ENCODE measurements at places on chromosomes 16 and 17.

- DNase-seq: no peak
Measured at GRCh38 chr17:62591333-62591732, 36.1 kb upstream of the MRC2 start.

DNA sequence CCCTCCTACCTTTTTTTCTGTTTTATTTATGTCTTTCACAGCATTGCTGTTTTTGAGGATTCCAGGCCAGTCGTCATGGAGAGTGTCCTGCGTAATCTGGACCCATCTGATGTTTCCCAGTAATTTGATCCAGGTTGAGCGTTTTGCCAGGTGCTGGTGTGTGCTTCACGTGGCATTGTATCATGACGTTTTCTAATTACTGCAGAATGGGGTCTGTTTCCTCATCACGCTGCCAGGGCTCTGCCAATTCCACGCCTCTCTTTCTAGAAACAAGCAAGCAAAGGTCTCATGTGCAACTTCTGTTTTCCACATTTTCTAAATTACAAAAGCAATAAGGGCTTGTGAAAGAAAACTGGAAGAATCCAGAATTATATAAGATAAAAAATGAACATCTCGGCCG, 28.3 kb upstream of the BHLHA9 start:
- DNase-seq: no peak

DNA sequence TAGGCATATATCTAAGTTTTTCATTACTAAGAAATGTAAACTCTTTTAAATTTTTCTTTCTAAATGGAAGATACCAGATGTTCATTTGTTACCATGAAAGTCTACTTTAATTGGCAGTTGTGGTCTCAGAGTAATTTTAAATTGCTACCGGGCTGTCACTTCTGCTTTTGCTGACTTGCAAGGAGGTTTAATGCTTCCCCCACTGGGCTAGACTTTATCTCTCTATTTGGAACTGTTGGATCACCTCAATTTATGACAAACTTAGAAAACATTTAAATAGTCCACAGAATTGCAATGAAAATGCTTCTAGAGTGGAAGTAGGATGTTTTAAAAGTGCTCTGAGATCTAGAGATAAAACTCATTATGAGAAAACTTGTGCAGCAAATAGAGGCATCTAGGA, 479.8 kb upstream of the GOT2 start:
- no peak for DNase-seq

DNA sequence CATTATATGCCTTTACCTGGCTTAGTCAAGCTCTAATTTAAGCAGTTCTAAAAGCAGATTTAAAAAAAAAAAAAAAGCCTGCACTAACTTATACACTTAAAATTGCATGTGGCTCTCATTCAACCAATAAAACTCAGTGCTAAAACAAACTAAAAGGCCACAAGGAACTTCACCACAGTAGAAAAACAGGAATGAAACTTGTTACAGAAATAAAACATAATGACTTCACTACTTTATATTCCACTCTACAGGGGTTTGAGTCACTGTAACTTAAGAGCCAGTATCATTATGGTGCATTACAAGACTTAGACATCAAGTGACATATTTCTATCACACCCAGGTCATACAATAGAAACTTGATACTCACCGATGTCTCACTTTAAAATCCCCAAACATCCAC, 11.1 kb downstream of the CA10 start:
- DNase-seq: no peak

GRCh38 chr16:79740252-79740651, 139.7 kb upstream of the MAF start:
- no peak for DNase-seq

GRCh38 chr17:7515911-7516610, 31.9 kb downstream of the POLR2A start:
- DNase-seq: no peak

DNA sequence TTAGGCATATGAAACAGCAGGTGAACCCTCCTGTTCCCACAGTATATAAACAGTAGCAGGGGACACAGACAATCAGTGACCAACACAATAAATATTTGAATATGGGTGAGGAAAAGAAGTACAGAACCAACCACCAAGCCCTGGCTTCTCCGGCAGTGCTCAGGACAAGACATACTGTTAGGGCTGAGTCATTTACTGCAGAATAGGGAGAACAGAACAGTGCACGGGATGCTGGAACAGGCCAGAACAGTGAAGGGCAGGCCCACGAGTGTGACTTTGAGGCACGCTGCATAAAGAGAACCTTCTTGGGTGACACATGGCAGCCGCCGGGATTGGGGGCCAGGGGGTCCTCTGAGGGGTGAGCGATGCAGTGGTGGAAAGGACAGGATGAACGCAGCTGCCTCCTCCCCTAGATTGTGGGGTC, 160.4 kb downstream of the CMIP start:
- DNase-seq: no peak

GRCh38 chr17:4433515-4434031, at the start of gene SPNS3:
SPNS3 (plus strand) TSS chr17:4433940; CDS start chr17:4433968, 28 bp downstream.
- no peak for DNase-seq

DNA sequence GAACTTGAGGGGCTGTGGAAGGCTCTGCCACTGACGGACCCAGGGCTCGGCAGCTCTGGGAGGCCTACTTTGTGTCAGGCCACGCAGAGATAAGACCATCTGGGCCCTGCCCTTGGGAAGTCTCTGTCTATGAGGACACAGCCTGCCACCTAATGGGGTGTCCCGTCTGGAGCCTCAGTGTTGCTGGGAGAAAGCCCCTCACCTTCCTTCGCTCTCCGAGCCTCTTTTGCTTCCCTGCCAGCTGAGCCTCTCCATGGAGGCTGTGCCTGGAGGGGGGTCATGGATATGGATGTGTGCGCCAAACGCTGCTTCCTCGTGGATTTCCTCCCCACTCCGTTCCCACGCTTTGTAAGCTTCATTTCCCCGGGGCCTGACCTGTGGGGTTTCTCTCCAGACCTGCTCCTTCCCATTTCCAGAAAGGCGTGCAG, 228.8 kb downstream of the SEC14L1 start:
- DNase-seq: no peak

GRCh38 chr16:70476272-70477020, 22.1 kb downstream of the FCSK start:
- DNase-seq: peak; percentile 32

- DNase-seq: no peak
Measured at GRCh38 chr16:8675183-8676159, 1.1 kb downstream of the ABAT start.

DNA sequence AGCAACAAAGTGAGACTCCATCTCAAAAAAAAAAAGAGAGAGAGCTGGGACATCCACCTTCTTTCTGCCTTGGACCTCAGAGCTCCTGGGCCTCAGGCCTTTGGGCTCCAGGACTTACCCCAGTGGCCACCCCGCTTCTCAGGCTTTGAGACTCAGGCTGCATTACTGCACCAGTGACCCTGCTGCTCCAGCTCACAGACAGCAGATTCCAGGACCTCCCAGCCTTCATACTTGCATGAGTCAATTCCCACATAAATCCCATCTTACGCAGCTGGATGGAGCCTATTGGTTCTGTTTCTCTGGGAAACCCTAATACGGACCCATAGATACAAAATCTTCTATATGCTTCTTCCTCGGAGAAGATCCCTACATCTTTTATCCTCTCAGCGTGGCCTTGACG, 2.1 kb upstream of the CEP295NL start:
- no peak for DNase-seq

- DNase-seq: no peak
Measured at GRCh38 chr17:16419929-16420271, 4.5 kb downstream of the TRPV2 start.

GRCh38 chr17:44587339-44587738, 30.1 kb downstream of the FZD2 start:
- peak; percentile 60 for DNase-seq

DNA sequence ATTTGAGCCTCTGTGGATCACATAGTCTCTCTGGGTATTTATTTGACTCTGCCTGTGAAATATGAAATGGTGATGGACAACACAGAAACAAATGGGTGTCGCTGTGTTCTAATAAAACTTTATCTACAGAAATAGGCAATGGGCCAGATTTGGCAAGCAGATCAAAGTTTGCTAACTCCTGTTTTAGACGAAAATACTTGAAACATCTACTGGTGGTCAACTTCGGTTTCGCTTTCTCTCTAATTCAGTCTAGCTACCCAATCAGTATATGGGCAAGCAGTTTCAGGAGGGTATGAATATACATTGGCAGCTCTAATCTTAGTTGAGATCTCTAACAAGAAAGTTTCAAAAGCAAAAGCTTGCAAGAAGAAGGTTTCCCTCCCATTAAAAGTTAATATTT, 60.1 kb upstream of the DYNLRB2 start:
- no peak for DNase-seq

- DNase-seq: no peak
Measured at GRCh38 chr16:65679785-65680184, 557.9 kb upstream of the CDH11 start.

- DNase-seq: no peak
Measured at GRCh38 chr17:48016112-48016511, 21.5 kb downstream of the COPZ2 start.

DNA sequence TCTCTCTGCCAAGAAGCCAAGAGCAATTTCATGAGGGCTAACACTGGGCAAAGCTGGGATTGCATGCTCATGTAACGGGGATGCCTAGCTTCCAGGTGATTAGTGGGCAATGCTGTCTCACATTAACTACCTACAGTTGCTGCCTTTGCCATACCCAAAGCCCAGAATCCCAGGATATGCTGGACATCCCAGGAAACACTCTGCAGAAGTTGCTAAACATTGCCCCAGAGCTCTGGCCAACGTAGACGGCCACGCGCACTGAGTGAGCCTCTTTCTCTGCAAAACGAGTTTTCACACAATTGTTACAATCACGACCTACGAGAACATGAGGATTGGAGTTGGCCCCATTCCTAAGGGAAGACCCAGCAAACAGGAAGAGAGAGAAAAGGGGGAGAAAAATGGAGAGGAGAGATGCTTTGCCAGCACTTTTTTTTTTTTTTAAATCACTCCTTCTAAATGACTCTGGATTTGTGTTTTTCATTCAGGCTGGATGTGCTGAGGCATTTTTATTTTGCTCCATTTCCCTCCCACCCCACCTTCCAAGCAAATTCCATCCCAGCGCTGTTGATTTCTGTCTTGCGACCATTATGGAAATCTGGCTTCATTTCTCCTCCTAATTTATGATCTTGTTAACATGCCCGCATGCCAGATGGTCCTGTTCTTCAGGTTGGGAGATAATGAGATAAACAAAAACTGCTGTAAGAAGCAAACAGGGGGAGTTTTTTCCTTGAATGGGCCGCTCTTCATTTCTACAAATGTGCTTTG, 112.8 kb upstream of the DNAH9 start:
- DNase-seq: no peak

DNA sequence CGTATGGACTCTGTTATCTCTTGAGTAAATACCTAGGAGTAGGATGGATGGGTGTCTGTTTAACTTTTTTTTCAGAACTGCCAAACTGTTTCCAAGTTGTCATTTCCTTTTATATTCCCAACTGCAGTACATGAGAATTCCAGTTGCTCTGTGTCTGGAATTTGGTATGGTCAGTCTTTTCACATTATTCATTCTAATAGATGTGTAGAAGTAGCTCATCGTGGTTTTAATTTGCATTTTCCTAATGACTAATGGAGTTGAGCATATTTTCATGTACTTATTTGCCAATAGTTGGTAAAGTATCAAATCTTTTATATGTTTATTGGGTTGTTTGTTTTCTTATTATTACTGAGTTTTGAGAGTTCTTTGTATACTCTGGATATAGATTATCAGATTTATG, 27.0 kb downstream of the MRTFB start:
- DNase-seq: no peak

- no peak for DNase-seq
Measured at GRCh38 chr17:8362651-8363332, 13.7 kb downstream of the KRABD2 start.

- no peak for DNase-seq
Measured at GRCh38 chr16:88131256-88131655, 180.0 kb downstream of the BANP start.

- no peak for DNase-seq
Measured at GRCh38 chr17:12851901-12852435, 62.7 kb downstream of the ARHGAP44 start.

DNA sequence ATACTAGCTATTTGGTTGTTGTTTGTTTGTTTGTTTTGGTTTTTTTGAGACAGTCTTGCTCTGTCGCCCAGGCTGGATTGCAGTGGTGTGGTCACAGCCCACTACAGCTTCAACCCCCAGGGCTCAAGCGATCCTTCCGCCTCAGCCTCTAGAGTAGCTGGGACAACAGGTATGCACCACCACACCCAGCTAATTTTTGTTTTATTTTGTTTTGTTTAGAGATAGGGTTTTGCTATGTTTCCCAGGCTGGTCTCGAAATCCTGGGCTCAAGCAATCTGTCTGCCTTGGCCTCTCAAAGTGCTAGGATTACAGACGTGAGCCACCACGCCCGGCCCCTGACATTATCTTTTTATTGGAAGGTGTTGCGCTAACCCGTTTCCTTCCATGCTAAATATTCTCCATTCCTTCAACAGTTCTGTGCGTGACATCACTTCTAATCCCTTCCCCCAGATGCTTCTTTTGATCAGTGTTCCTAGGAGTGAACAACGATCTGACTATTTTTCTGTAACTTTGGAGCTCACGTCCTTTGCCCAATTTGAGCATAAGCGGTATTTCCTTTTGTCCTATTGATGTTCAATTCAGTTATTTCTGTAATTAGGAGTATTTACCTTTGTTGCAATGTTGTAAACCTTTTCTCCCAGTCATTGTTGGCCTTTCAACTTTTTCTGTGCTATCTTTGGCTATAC, 30.2 kb upstream of the EMP2 start:
- DNase-seq: no peak

GRCh38 chr17:9299695-9300094, 275.9 kb downstream of the STX8 start:
- DNase-seq: no peak

DNA sequence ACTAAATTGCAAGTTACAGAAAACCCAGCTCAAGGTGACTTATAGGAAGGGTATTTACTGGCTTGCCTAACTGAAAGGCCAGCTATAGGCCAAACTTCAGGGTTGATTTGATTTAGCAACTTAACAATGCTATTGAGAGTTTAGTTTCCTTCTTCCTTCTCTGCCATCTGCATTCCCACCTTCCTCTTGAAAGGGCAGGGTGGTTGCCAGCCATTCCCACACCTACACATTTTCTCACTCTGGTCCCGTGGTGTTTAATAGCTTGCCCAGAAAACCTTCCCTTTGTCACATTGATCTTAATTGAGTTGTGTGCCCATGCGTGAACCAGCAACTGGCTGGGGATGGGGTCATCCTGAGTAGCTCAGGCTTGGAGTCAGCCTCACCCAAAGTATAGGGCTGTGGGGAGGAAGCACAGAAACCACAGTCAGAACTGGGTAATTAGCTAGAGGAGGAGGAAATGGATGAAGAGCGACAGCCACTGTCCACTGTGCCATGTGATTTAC, 194.7 kb downstream of the SPECC1 start:
- DNase-seq: no peak

- DNase-seq: no peak
Measured at GRCh38 chr16:31385680-31386079, 7.5 kb upstream of the ITGAD start.

DNA sequence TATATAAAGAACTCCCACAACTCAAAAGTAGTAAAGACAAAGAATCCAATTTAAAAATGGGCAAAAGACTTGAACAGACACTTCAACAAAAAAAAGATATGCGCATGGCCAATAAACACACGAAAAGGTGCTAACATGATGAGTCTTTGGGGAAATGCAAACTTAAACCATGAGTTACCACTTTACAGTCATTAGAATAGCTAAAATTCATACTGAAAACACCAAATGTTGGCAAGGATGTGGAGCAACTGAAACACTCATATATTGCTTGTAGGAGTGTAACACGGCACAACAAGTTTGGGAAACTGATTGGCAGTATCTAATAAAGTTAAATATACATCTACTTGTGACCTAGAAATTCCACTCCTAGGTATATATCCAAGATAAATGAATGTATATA, 3.0 kb upstream of the PIK3R5 start:
- DNase-seq: no peak

- no peak for DNase-seq
Measured at GRCh38 chr17:44439168-44439567, 49.7 kb upstream of the ITGA2B start.
